ENCODE measurements at places on chromosomes 6 and 20.

DNA sequence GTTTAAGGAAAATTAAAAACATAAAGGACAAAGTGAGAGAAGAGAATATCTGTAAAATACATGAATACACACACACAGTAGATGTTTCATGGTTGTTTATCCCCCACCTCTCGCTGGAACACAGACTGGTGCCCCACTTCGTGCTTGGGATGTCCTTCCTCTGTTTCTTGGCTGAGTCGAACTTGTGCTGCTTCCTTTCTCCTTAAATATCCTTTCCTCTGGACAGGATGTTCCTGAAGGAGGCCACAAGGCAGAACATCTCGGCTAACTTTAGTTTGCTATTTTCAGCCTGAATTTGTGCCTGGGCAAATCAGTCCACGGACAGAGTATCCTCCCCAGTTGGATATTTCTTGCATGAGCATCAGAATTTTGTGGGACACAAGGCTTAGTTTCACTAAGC lies 54.7 kb upstream of the ZMYND8 start:
- DNase-seq = no peak

GRCh38 chr6:89073840-89074239 lies 6.7 kb upstream of the PNRC1 start:
- no peak for DNase-seq

- no peak for DNase-seq
These were observed 150.8 kb downstream of the NRN1 start for GRCh38 chr6:5855787-5856470.

- no peak for DNase-seq
These were observed 4.4 kb upstream of the HMGN3 start for GRCh38 chr6:79238919-79239318.

- no peak for DNase-seq
These were observed 98.3 kb downstream of the CDH26 start for GRCh38 chr20:60056407-60057122.

GRCh38 chr20:48015141-48015910 lies 230.0 kb upstream of the SULF2 start:
- DNase-seq = no peak

- DNase-seq = no peak
These were observed 17.3 kb downstream of the EEF1E1 start for GRCh38 chr6:8085053-8085511.

- DNase-seq = no peak
These were observed 11.8 kb downstream of the CFAP61 start for GRCh38 chr20:20063941-20064702.

DNA sequence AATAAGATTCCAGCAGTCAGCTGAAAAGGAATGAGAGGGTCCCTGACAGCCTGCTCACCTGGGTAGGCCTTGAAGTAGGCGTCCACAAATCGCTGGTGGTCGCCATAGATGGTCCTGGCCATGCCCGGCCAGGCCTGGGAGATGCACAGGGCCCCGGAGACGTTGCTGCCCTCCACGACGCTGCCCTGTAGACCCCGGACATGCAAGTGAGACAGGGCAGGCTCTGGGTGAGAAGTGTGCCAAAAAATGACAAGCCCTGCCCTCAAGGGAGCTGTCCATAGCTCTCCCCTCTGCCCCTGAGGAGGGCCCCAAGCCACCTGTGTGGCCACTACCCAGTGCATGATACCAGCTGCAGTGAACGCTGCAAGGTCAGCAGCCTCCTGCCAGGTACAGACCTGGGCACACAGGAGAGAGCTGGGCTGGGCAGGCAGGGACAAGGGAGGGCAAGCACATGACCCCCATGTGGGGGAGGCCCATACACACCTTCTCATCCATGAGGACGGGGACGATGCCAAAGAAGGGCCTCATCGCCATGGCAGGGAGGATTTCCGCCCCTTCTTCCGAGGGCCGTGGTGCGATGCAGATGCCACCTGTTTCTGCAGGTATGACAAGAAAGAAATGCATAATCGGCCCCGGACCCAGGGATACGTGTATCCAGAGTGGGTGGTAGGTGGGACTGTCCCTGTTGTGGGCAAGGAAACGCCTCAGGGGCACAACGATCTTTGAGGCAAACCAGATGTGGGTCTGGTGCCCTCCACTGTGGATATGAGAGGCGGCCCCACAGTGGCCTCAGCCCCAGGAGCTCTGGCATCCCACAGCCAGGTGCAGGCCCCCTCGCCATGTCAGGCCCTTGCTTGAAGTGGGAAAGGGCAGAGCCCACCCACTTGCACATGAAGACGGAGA lies 21.2 kb upstream of the APMAP start:
- no peak for DNase-seq

- no peak for DNase-seq
These were observed 11.1 kb upstream of the TCF15 start for GRCh38 chr20:621125-621756.

DNA sequence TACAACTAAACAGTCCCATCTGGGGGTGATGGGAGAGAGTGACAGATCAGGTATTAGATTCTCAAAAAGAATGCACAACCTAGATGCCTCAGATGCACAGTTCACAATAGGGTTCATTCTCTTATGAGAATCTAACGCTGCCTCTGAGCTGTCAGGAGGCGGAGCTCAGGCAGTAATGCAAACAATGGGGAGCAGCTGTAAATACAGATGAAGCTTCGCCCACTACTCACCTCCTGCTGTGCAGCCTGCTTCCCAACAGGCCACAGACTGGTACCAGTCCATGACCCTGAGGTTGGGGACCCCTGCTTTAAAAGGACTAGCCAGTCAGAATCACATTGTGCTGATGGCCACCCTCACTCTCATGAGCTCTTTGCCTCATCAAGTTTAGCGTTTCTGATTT lies 247.0 kb upstream of the KCNQ5 start:
- DNase-seq = no peak

DNA sequence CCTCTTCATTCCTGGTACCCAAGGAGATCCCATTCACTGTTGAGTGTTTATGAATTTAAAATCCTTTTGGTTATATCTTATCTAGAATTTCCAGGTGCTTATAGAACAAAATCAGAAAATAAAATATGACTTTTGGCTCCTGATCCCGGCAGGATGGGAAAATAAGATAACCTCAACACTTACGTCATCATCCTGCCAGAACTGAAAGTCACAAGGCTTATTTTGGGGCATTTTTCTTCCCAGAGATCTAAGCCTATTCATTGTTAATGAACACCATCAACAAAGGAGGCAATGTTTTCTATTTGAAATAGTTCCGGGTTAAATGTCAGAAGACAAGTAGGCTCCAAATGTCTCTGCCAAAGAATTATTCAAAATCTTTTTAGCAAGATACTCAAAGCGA lies 580.6 kb downstream of the TFAP2A start:
- DNase-seq = no peak

- DNase-seq = no peak
These were observed 95.4 kb upstream of the CEP85L start for GRCh38 chr6:118746825-118747174.

DNA sequence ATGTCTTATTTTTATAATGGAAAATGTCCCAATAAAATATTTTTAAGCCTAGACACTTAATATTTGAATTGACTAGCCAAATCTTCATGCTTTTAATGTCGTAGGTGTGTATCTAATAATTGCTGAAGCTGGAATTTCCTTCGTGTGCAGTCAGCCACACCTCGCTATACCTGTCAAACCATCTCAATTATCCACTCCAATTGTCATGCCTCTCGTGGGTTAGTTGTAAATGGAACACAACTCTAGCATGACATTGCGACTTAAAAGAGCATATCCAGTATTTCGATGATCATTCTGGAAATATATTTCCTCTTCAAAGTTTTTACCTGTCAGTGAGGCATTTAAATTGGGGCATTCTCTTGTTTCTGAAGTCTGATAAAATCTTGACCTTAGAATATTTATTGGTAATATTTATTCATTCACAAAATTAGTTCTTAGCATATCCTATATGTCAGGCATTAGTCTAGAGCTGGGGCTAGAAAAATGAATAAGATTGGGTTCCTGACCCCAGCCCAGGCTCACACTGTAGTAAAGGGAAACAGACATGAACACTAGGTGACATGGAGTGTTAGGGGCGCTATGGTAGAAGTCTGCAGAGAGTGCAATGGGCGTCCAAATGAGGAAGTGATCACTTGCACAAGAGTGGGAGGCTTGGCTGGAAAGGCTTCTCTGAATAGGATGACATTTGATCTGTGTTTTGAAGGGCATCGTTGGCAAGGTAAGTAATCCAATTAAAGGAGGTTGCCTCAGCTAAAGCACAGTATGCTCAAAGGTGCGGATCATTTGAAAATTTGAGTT lies 11.0 kb upstream of the CFAP206 start:
- no peak for DNase-seq

- DNase-seq = no peak
These were observed 24.2 kb upstream of the MYMX start for GRCh38 chr6:44192428-44193041.

All from stimulated activated CD8-positive, alpha-beta memory T cell treated with anti-CD3 and anti-CD28 coated beads, Interleukin-4, amount 100 ng/mL, for 4 hours (primary cell).